ENCODE measurements at places on chromosomes 16 and 17.

GRCh38 chr17:62854098-62854680 is 46.1 kb upstream of the MARCHF10 start:
- no peak for DNase-seq

- no peak for DNase-seq
These were observed 350.6 kb upstream of the MAF start for GRCh38 chr16:79950932-79951719.

DNA sequence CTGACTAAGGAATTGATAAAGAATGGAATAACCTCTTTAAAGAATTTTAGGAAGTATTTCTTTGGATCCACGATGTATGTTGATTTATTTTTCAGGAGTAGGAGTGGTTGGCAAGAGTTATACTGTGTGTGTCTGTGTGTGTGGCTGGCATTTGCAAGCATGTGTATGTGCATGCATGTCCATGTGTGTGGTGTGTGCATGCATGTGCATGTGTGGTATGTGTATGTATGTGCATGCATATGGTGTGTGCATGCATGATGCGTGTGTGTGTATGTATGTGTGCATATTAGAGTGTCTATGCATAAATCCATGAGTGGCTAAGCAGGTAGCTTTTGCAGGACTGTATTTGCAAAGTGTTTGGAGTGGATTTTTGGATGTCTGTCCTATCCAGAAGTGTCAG is 120.8 kb downstream of the HS3ST2 start:
- DNase-seq: no peak

GRCh38 chr17:80758481-80759376 is 214.1 kb downstream of the RPTOR start:
- DNase-seq: no peak

GRCh38 chr16:31223044-31223443 is 6.1 kb upstream of the PYDC1 start:
- no peak for DNase-seq

GRCh38 chr16:47905771-47906170 is 250.0 kb downstream of the ABCC12 start:
- DNase-seq: no peak

DNA sequence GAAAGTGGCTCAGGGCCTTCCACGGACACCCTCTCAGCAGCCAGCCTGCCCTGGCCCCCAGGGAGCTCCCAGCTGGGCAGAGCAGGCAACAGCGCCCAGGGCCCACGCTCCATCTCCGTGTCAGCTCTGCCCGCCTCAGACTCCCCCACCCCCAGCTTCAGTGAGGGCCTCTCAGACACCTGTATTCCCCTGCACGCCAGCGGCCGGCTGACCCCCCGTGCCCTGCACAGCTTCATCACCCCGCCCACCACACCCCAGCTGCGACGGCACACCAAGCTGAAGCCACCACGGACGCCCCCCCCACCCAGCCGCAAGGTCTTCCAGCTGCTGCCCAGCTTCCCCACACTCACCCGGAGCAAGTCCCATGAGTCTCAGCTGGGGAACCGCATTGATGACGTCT is 48.3 kb upstream of the LGALS9 start:
- no peak for DNase-seq
